ENCODE measurements at places on chromosomes 3 and 15. TPM values are rescaled to one million over a fixed set of nuclear protein-coding genes. Genes with fewer than 3 reads are reported as not detected.

DNA sequence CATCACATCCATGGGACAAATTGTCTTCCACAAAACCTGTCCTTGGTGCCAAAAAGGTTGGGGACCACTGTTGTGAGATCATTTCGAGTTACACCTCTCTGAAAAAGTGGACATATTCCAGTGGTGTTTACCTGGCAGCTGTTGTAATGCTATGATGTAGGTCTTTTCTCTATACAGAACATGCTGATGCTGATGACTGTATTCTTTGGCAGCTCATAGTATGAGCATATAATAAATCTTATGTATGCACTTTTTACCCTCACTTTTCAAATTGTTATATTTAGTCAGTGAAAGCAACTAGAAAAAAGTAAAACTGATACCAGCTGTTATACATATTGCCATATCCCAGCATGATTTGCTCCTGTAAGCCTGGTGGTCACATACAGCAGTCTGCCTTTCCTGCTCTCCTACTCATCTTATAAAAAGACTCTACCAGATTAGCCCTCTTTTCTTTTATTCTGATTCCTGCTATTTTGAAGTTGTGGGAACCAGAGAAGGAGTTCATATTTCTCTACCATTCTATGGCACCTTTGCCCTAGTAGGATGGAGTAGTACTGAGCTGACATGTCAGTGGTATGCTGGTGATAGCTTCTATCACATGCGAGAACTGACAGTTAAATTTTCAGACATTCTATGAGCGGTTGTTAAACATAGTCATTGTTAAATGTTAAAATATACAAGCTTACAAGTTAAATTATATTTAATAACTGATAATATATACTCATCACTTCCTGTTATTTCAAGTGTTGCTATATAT lies 128.7 kb downstream of the FNDC3B start:
- DNase-seq, result no peak

DNA sequence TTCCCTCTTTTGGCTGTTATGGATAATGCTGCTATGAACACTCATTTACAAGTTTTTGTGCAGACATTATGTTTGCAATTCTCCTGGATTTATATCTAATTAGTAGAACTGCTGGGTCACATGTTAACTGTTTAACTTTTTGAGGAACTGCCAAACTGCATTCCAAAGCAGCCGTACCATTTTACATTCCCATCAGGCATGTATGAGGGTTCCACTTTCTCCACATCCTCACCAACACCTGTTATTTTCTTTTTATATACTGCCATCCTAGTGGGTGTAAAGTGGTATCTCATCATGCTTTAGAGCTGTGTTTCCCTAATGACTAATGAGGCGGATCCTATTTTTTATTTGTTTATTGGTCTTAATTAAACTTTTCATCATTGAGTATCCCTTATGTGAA lies 9.2 kb downstream of the KPNA4 start:
- no peak for DNase-seq

B2M gene
- 2,111 TPM for total RNA-seq

DNA sequence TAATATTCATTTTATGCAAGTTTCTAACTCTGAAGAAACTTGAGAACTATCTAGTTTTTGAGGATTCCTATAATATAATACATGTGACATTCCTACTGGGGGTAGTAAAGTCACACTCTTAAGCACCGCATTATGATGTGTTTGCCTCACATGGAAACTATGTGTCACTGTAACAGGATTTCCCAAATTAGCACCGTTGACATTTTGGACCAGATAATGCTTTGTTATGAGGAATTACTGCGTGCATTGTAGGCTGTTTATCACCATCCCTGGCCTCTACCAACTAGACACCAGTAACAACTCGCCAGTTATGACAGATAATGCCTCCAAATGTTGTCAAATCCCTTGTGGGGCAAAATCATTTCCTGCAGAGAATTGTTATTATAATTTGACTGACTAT lies 267.8 kb downstream of the RAP2B start:
- no peak for DNase-seq

ITIH1 gene
- total RNA-seq, result 2.6 TPM

CCR2 gene
- total RNA-seq, result 1.7 TPM

TGM4 gene
- total RNA-seq, result not detected

DNA sequence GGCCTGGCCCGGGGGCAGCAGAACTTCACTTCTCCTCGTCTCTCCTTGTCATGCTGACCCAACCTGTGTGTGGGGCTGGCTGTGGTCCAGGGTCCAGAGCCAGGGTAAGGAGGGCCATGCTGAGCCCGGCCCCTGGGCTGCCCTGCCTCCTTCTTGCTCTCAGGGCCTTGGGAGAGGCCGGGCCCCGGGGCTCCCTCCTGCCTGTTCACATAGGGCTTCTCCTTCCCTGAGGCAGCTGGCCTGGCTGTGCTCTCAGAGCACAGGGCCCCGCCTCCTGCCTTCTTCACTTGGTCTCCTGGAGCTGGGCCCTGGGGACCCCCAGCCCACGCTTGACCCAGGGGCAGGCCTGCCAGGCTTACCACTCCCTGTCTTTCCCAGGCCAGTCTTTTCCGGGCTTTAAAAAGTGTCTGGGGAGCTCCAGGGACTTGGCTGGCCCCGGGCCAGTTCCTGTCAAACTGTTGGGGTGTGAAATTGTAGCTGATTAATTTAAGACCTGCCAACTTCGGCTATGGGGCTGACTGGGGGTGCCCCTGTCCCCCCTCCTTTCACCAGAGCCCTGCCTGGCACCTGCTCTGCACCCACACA lies 11.8 kb downstream of the PLXNA1 start:
- no peak for DNase-seq

GRCh38 chr3:16888785-16889607 lies 4.2 kb downstream of the PLCL2 start:
- no peak for DNase-seq

GRCh38 chr3:22587446-22587845 lies 615.7 kb upstream of the UBE2E2 start:
- DNase-seq, result no peak

GRCh38 chr15:76183930-76184649 lies 124.3 kb downstream of the TMEM266 start:
- no peak for DNase-seq

RAD51 gene
- total RNA-seq, result 1.0 TPM

DNA sequence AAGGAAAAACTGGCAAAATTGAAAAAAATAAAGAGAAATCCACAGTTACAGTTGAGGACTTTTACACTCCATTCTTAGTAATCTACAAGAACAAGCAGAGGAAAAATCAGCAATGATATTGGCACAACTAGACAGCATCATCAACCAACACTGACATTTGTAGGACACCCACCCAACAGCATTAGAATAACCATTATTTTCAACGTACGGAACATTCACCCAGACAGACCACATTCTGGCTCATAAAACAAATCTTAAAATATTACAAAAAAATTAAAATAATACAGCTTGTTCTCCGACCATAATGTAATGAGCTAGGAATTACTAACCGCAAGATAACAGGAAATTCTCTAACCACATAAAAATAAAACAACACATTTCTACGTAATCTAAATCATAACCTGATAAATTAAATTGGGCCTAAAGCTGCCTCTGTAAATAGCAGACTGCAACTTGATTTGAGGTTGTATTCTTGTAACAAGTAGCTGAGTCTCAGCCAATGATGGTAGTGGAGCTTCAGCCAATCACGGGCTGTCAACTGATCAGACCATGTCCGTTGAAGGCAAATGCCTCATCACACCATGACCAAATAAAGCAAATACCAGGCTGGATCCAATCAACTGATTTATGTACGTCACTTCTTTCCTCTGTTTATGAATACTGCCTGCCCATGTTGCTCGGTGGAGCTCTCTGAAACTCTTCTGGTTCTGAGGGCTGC lies 9.2 kb downstream of the PLSCR4 start:
- DNase-seq, result no peak

DNA sequence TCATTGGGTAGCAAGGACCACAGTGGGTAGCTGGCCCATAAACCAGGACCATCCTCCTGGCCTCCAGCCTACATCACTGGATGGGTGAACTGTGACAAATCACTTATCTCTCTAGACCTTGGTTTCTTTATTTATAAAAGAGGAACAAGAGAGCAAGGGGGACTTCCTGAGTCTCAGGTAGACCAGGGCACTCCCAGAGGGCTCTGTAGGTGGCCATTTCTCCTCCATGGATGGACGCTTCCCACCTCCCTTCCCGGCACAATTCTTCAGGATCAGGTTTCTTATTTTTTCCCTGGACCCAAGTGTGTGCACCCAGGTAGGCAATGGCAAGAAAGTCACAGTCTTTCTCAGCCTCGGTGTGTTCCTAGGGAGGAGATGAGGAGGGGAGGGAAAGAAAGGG lies 41.4 kb upstream of the SPATA12 start:
- no peak for DNase-seq

GRCh38 chr15:50057905-50058639 lies 61.0 kb downstream of the ATP8B4 start:
- no peak for DNase-seq

NMD3 gene
- 56.8 TPM for total RNA-seq

DNA sequence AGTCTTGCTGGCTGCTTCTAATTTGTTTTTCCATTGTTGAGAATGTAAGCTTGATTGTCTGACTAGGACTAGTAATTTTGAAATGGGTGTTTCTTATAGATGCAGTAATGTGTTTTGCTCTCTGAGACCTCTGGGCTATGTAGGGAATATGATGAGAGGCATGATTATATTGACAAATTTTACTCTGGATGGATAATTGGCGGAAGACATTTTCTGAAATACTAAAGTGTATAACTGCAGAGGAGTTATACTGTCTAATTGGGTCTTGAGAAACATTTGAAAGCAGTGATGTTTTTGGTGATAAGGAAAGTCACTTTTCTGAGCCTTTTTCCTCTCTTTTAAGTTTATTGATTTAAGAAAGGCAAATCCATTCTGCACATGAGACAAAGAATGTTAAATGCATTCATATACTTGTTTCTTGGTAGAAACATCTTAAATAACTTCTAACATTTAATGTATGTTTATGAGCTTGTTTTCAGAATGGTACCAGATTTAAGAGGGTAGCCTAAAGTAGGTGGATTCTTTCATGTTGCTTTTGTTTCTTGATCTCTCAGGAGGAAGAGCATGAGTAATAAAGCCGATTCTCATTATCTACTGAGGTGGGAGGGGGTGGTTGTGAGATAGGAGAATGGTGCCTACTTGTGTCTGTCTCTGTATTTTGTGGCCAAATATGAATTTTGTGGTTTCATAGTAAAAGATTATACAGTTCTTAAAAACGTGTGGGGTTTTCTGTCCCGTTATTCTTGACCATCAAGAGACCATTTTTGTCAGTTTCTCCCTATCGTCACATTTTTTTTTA lies 2.0 kb downstream of the ATP2C1 start:
- no peak for DNase-seq

ZNF660 gene
- total RNA-seq, result 6.2 TPM

DNA sequence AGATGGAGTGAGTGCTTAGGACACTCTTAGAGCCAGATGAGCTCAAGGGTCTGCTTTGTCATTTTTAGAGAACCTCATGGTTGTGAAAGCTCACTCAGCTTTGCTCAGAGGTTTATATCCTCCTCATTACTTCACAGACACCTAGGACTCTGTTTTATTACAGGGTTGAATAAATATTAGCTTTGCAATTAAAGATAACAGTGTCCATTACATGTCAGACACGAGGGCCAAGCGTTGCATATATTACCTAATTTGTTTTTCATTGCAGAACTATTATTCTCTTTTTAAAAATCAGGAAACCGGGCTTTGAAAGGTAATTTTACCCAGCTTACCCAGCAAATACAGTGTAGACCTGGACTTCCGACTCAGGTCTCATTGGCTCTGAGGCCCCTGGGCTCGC lies 16.1 kb downstream of the MAP6D1 start:
- DNase-seq, result no peak

DNA sequence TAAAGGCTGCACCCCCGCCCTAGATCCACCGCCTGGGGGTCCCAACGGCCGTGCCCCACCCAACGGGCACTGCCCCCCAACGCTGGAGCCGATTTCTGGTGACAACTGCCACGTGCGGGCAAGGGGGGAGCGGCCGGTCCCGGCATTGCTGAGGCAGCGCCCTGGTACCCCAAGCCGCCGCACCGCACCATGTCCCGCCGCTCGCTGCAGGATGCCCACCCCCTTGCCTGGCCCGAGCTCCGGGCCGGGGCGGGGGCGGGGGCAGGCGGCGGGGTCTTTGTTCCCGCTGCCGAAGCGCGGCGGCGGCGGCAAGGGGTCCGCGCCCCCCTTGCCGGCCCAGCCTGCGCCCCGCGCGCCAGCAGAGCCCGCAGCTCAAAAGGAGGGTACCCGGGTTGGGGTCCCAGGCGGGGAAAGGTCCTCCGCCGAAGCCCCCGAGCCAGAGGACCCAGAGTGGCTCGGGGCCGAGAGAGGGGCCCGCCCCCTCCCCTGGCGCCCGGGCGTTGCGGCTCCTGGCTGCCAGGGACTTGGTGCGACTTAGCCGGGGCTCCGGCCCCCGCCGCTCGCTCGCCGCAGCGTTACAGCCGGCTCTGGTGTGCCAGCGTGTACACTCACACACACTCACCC lies 678 bp downstream of the SEMA7A start:
- no peak for DNase-seq

NAA80 gene
- total RNA-seq, result 11.1 TPM

TERC gene
- 2.6 TPM for total RNA-seq

NPAP1 gene
- total RNA-seq, result not detected

DNA sequence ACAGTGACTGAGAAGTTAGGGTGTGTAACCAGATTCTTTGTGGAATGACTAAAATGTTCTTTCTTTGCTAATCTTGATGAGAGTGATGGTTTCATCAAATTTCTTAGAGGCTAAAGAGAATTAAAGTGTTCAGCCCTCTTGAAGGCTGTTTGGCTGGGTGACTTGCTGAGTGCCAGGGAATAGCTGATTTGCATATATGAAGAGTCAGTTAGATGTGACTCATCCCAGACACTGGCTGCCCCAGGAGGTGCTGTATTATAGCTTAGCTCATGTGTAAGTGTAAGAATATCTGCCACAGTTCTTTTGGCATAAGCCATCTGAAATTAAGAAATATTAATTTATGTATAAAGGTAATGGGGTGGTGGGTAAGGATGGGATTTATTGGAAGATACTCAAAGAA lies 535.1 kb downstream of the NLGN1 start:
- no peak for DNase-seq

- DNase-seq, result no peak
Observed at GRCh38 chr3:144369129-144369879, 397.7 kb downstream of the DIPK2A start.

DNA sequence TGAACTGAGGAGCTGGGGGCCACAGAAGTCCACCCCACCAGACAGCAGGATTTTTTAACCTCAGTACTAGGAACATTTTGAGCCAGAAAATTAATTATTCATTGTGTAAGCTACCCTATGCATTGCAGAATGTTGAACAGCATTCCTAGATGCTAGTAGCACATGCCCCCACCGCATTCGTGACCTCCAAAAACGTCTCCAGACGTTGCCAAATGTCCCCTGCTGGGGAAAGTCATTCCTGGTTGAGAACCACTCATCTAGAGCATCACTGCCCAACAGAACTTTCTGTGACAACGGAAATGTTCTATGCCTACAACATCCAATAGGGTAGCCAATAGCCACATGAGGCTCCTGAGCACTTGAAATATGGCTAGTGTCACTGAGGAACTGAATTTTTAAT lies 333.5 kb downstream of the FOXP1 start:
- no peak for DNase-seq

Data from posterior vena cava (tissue), 2 donors.